ENCODE measurements at places on chromosomes 16 and 17. TPM values are rescaled to one million over a fixed set of nuclear protein-coding genes. Genes with fewer than 3 reads are reported as not detected.

The WFIKKN1 gene
- 0.27 TPM for total RNA-seq

GRCh38 chr16:10579965-10580882, at the start of gene EMP2:
EMP2 (minus strand) TSS chr16:10580598; CDS start chr16:10547617, 32,981 bp downstream.
- H3K27ac ChIP-seq = no peak within 1 kb of the TSS
- peak within 1 kb of the TSS; percentile 16 for H3K4me3 ChIP-seq
- H3K36me3 ChIP-seq = no peaks in the 10 kb centered on the region
- H3K27me3 ChIP-seq = peaks cover 10% of the 10 kb centered on the region
- no peak for DNase-seq
- no peaks in the 10 kb centered on the region for H3K4me1 ChIP-seq

DNA sequence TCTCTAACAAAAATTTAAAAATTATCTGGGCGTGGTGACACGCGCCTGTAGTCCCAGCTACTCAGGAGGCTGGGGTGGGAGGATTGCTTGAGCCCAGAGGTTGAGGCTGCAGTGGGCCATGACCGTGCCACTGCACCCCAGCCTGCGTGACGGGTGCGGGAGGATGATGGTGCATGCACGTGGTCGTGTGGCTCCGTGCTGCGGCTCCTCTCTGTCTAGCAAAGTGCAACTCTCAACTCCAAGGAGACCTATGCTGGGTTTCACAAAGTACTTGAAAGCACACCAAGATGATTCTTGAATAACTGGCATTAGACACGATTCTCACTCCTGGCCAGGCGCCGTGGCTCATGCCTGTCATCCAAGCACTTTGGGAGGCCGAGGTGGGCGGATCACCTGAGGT, 25.8 kb downstream of the NXN start:
- H3K4me3 ChIP-seq = no peak overlapping the region
- no peaks in the 10 kb centered on the region for H3K27me3 ChIP-seq
- H3K27ac ChIP-seq = no peak overlapping the region

- no peaks in the 10 kb centered on the region for H3K36me3 ChIP-seq
- peaks cover 5% of the 10 kb centered on the region for H3K4me1 ChIP-seq
- no peak overlapping the region for H3K27ac ChIP-seq
- DNase-seq = no peak
- no peak overlapping the region for H3K4me3 ChIP-seq
Measured at GRCh38 chr17:7712111-7712771, 5.3 kb upstream of the DNAH2 start.

DNA sequence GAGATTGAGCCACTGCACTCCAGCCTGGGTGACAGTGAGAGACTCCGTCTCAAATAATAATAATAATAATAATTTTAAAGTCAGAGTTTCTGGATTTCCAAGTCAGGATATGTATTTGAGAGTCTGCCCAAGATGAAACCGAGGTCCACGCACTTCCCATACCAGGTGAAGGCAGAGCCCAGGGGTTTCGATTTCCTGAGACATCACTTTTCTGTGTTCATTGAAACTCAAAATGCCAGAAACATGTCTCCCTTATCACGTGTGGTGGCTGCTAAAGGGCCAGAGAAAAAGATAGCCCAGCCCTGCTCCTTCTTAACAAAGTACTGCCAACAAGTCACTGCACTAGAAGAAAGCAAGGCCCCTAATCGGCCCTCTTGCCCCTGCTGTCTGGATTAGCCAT, 9.8 kb upstream of the RNF157 start:
- H3K4me1 ChIP-seq = peaks cover 42% of the 10 kb centered on the region
- H3K27ac ChIP-seq = no peak overlapping the region
- no peak overlapping the region for H3K4me3 ChIP-seq
- no peaks in the 10 kb centered on the region for H3K27me3 ChIP-seq
- DNase-seq = no peak

GRCh38 chr17:14792746-14793145, 472.4 kb downstream of the PMP22 start:
- H3K27ac ChIP-seq = no peak overlapping the region
- no peak for DNase-seq
- H3K27me3 ChIP-seq = no peaks in the 10 kb centered on the region
- no peaks in the 10 kb centered on the region for H3K36me3 ChIP-seq

The PYDC1 gene
- not detected for total RNA-seq

The ASGR1 gene
- total RNA-seq = not detected

GRCh38 chr17:43952351-43952723, 1.4 kb downstream of the PYY start:
- H3K4me1 ChIP-seq = no peaks in the 10 kb centered on the region
- H3K27me3 ChIP-seq = no peaks in the 10 kb centered on the region
- H3K4me3 ChIP-seq = no peak overlapping the region
- H3K36me3 ChIP-seq = no peaks in the 10 kb centered on the region
- no peak overlapping the region for H3K27ac ChIP-seq

DNA sequence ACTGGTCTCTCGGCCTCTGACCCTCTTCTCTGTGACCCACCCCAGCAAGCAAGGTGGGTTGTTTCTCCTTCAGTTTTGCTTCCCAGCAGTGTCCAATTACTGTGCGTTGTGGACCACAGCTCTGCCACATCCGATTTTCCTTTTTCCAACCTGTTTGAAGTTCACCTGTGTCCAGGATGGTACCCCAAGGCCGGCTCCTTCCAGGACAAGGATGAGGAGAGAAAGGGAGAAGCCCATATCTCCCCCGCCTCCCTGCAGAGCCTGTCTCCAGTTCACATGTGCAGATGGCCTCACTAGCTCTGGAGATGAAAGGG, 13.5 kb downstream of the NMRAL1 start:
- peaks cover 18% of the 10 kb centered on the region for H3K36me3 ChIP-seq
- no peak overlapping the region for H3K4me3 ChIP-seq
- H3K27ac ChIP-seq = no peak overlapping the region
- H3K27me3 ChIP-seq = no peaks in the 10 kb centered on the region
- no peak for DNase-seq

DNA sequence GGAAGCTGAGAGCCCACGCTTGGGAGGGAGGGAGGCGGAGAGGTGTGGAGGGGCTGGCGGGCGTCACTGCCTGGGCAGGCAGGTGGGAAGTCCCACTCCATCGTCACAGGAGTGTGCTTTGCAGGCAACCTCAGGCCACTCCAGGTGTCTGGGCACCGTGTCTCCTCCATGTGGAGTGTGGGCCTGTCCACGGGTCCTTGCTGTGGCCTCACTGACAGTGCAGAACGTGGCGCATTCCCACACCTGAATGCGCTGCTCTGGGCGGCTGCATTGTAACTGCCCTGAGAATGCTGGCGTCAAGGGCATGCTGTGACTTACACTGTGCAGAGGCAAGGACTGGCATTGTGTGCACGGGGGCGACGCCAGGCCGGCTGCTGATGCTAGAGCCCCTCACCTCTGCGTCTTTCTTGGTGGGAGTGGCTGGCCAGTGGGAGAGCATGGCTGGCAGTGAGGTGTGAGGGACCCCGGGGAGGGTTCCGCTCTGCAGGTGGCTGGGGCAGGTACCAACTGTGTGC, 66.4 kb downstream of the BANP start:
- no peak overlapping the region for H3K27ac ChIP-seq
- H3K27me3 ChIP-seq = no peaks in the 10 kb centered on the region
- no peak for DNase-seq
- H3K4me3 ChIP-seq = no peak overlapping the region
- H3K36me3 ChIP-seq = no peaks in the 10 kb centered on the region
- H3K4me1 ChIP-seq = no peaks in the 10 kb centered on the region

- no peaks in the 10 kb centered on the region for H3K36me3 ChIP-seq
- no peaks in the 10 kb centered on the region for H3K27me3 ChIP-seq
- no peak overlapping the region for H3K27ac ChIP-seq
- no peaks in the 10 kb centered on the region for H3K4me1 ChIP-seq
- no peak for DNase-seq
Measured at GRCh38 chr17:62767997-62768396, 40.1 kb downstream of the MARCHF10 start.

The TP53TG3 gene
- not detected for total RNA-seq

- no peak overlapping the region for H3K4me3 ChIP-seq
- no peaks in the 10 kb centered on the region for H3K27me3 ChIP-seq
- no peak overlapping the region for H3K27ac ChIP-seq
- no peaks in the 10 kb centered on the region for H3K4me1 ChIP-seq
Measured at GRCh38 chr16:82379551-82379950, 209.5 kb upstream of the MPHOSPH6 start.

Data from GM12878 (cell line).